Neural crest cell (in vitro differentiated cells): ENCODE measurements at places on chromosomes 13 and 19. TPM values are rescaled to one million over a fixed set of nuclear protein-coding genes. Genes with fewer than 3 reads are reported as not detected.

GRCh38 chr19:18939922-18940768 is 872 bp downstream of the HOMER3 start:
- H3K4me3 ChIP-seq = peak overlapping the region; percentile 94
- H3K36me3 ChIP-seq = no peaks in the 10 kb centered on the region
- peaks cover 17% of the 10 kb centered on the region for H3K4me1 ChIP-seq
- H3K27ac ChIP-seq = peak overlapping the region; percentile 90

DNA sequence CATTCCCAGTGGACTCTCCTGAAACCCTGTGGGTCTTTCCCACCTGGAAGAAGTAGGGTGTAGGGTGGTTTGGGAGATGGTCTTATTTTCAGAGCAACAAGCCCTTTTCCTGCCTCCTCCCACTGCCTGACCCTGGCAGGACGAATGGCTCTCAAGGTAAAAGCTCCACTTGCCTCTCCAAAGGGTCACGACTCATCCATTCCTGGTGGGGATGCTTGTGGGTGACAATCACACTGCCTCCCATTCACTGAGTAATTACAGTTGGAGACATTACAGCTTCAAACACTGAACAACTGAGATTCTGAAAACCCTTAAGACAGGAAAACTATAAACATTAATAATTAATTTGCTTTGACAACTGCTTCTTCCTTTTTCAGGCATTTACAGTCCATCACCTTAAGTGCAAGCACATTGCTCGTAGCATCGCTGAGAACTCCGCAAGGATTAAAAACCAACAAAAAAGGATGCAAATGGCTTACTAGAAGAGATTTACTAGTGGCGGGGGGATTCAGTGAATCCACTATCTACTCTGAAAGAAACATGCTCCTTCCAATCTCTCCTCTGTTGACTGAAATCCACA is 199.6 kb upstream of the IRS2 start:
- H3K4me3 ChIP-seq = no peak overlapping the region
- no peak overlapping the region for H3K27ac ChIP-seq
- no peaks in the 10 kb centered on the region for H3K27me3 ChIP-seq
- peaks cover 12% of the 10 kb centered on the region for H3K4me1 ChIP-seq

DNA sequence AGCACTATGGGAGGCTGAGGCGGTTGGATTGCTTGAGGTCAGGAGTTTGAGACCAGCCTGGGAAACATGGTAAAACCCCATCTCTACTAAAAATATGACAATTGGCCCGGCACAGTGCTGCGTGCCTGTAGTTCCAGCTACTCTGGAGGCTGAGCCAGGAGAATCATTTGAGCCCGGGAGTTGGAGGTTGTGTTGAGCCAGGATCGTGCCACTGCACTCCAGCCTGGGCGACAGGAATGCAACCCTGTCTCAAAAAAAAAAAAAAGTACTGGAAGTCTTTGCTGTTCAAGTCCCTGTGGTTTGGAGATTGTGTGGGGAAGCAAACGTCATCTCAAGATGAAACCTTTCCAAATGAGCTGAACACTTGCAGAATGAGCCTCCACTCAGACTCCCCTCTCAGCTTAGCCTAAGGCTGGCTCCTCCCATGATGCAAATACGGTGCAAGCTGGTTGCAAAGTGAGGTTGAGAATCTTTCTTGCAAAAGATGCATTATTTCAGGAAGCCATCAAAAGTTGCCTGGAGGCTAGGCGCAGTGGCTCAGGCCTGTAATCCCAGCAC is 46.2 kb downstream of the MYO9B start:
- no peak for DNase-seq
- H3K27me3 ChIP-seq = no peaks in the 10 kb centered on the region
- H3K27ac ChIP-seq = no peak overlapping the region
- peaks cover 15% of the 10 kb centered on the region for H3K4me1 ChIP-seq
- no peaks in the 10 kb centered on the region for H3K36me3 ChIP-seq

- no peaks in the 10 kb centered on the region for H3K27me3 ChIP-seq
- H3K4me1 ChIP-seq = no peaks in the 10 kb centered on the region
- H3K4me3 ChIP-seq = no peak overlapping the region
- peaks cover 7% of the 10 kb centered on the region for H3K36me3 ChIP-seq
- H3K27ac ChIP-seq = no peak overlapping the region
These were observed 10.2 kb downstream of the KCNRG start for GRCh38 chr13:50025436-50025835.

DNA sequence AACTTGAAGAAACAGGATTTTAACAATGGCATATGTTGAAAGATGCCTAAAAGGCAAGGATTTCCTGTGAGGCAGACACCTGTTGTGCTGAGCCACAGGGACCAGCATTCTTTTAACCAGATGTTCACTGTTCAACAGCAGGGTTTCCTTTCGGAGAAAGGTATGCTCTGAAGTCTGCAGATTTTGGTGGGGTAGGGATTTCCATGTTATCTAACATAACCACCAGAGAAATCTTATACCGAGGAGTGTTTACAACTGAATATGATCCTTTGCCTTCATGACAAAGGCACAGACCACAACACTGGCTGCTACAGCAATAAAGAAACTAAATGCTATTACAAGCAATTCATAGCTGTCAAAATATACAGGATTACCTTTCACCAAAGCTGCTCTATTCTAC is 48.1 kb downstream of the MPHOSPH8 start:
- H3K4me1 ChIP-seq = peaks cover 5% of the 10 kb centered on the region
- H3K36me3 ChIP-seq = no peaks in the 10 kb centered on the region
- no peak for DNase-seq
- H3K27me3 ChIP-seq = no peaks in the 10 kb centered on the region

DNA sequence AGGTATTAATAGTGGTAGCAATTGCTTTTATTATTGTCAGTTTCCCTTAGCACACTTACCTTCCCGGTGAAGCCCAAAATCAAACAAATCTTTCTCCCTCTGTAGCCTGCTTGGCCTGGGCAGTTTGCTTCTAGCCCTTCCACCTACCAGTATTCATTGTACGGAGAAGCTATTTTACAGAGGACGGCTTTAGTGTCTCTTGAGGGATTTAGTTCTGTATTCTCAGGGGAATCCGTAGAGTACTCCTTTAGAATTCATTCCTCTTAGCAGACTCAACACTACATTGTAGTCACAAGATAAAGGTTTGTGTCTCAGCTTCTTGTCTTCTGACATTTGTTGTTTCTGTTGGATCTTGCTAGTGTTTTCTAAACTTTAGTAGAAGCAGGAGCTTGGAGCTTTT is 24.1 kb upstream of the WTIP start:
- no peaks in the 10 kb centered on the region for H3K4me1 ChIP-seq
- H3K27me3 ChIP-seq = no peaks in the 10 kb centered on the region
- H3K4me3 ChIP-seq = no peak overlapping the region
- H3K36me3 ChIP-seq = peaks cover 28% of the 10 kb centered on the region
- H3K27ac ChIP-seq = no peak overlapping the region

- H3K27ac ChIP-seq = no peak overlapping the region
- no peak for DNase-seq
- peaks cover 22% of the 10 kb centered on the region for H3K4me1 ChIP-seq
- no peaks in the 10 kb centered on the region for H3K36me3 ChIP-seq
These were observed 217.2 kb upstream of the HTR2A start for GRCh38 chr13:47114030-47114429.

DNA sequence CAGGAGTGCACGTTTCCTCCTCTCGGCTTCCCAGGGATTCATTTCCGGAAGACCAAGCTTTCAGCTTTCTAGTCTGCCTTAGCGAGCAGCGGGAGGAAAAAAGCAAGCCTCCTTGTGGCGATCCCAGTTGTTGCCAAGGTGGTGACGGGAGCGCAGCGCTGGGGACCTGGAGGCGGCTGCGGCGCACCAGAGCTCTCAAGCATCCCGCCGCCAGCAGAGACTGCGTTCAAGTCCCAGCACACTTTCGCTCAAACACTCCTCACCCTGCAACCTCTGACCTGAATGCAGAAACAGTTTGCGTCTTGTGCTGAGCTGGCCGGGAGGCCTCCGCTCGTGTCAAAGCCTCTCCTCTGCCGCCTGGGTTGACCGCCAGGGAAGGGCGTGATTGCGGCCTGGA is 4.9 kb downstream of the GSX1 start:
- peak; percentile 53 for DNase-seq
- no peak overlapping the region for H3K27ac ChIP-seq
- H3K27me3 ChIP-seq = peaks cover 95% of the 10 kb centered on the region
- peaks cover 3% of the 10 kb centered on the region for H3K36me3 ChIP-seq
- H3K4me3 ChIP-seq = peak overlapping the region; percentile 85

- DNase-seq = no peak
- H3K4me3 ChIP-seq = peak overlapping the region; percentile 10
- H3K4me1 ChIP-seq = peaks cover 87% of the 10 kb centered on the region
- peak overlapping the region; percentile 90 for H3K27ac ChIP-seq
- H3K36me3 ChIP-seq = peaks cover 5% of the 10 kb centered on the region
These were observed 299.3 kb downstream of the NDFIP2 start for GRCh38 chr13:79780240-79780639.

GRCh38 chr19:4744451-4745174 is 21.0 kb upstream of the DPP9 start:
- no peak for DNase-seq
- H3K27me3 ChIP-seq = peaks cover 35% of the 10 kb centered on the region
- peaks cover 10% of the 10 kb centered on the region for H3K4me1 ChIP-seq

GRCh38 chr13:30739761-30740642 is 4.7 kb downstream of the ALOX5AP start:
- H3K4me1 ChIP-seq = peaks cover 39% of the 10 kb centered on the region
- no peaks in the 10 kb centered on the region for H3K36me3 ChIP-seq
- no peak overlapping the region for H3K27ac ChIP-seq
- no peak for DNase-seq
- no peak overlapping the region for H3K4me3 ChIP-seq
- no peaks in the 10 kb centered on the region for H3K27me3 ChIP-seq

DNA sequence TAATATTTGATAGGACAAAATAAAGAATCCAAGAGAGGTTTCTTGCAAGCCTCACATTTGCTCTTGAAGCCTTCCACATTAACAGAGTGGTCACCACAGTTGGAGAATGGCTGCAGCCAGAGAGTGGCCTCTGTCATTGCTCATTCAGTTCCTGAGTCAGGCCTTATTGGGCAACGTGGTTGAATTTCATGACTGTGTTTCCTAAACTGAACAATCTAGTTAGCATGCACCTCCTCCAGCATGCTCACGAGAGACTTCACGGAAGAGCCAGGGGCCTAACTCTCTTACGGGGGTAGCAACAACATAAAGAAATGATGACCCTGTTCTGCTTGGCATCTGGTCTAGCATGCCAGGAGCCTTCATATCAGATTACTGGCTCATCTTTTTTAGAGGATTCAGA is 9.6 kb upstream of the UBL3 start:
- H3K36me3 ChIP-seq = no peaks in the 10 kb centered on the region
- no peaks in the 10 kb centered on the region for H3K27me3 ChIP-seq
- peaks cover 11% of the 10 kb centered on the region for H3K4me1 ChIP-seq
- H3K4me3 ChIP-seq = no peak overlapping the region

DNA sequence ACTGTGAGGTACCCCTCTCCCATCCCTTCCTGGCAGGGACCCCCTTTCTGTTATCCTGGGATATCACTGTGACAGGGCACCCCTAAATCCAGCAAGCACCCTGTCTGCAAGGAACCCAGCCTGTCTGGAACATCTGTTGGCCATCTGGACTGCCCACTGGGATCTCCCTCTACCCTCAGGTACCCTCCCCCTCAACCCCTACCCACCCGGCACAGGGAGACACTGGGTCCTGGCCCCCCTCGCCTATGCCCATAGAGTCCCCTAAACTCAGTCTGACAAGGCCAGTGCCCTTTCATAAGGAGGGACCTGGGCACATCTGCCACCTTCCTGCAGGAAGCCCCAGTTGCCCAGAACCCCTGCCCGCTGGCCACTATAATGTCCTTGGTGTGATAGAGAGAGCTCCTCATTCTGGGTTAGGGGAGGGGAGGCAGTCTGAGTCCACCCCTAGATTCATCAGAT is 2.8 kb upstream of the SLC27A5 start:
- H3K36me3 ChIP-seq = peaks cover 11% of the 10 kb centered on the region
- peak overlapping the region; percentile 87 for H3K4me3 ChIP-seq
- peaks cover 3% of the 10 kb centered on the region for H3K27me3 ChIP-seq
- peaks cover 36% of the 10 kb centered on the region for H3K4me1 ChIP-seq
- no peak overlapping the region for H3K27ac ChIP-seq

- H3K36me3 ChIP-seq = no peaks in the 10 kb centered on the region
- peak overlapping the region; percentile 45 for H3K4me3 ChIP-seq
- peaks cover 27% of the 10 kb centered on the region for H3K4me1 ChIP-seq
- H3K27me3 ChIP-seq = no peaks in the 10 kb centered on the region
These were observed 24.2 kb downstream of the SH3GL1 start for GRCh38 chr19:4376028-4376670.

ATP4B gene
- not detected in 2 replicates for total RNA-seq

FFAR1 gene
- total RNA-seq = not detected in 2 replicates

TEX26 gene
- not detected in 2 replicates for total RNA-seq

FSD1 gene
- 51.9 and 53.5 TPM in 2 replicates for total RNA-seq
